ENCODE measurements at places on chromosomes 12 and 14. TPM values are rescaled to one million over a fixed set of nuclear protein-coding genes. Genes with fewer than 3 reads are reported as not detected.

DNA sequence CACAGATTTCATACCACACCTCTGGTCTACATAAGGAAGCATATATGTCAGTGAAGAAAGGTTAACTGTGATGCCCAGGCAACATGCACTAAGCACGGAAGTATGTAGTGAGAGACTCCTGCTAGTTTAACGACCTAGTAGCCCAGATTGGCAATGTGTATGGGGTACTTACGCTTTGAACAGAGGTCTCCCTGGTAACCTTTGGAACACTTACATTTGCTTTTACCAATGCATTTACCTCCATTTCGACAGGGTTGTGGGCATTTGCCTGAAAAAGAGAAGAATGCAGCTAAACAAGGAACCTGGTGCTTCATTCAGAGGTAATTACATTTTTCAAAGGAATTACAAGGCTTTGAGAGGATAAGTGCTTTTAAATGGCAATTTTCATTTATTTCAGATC is 65.2 kb downstream of the WIF1 start:
- no peak for DNase-seq
- H3K4me3 ChIP-seq = no peak overlapping the region
- no peaks in the 10 kb centered on the region for H3K36me3 ChIP-seq
- no peaks in the 10 kb centered on the region for H3K4me1 ChIP-seq
- no peak overlapping the region for H3K27ac ChIP-seq

DNA sequence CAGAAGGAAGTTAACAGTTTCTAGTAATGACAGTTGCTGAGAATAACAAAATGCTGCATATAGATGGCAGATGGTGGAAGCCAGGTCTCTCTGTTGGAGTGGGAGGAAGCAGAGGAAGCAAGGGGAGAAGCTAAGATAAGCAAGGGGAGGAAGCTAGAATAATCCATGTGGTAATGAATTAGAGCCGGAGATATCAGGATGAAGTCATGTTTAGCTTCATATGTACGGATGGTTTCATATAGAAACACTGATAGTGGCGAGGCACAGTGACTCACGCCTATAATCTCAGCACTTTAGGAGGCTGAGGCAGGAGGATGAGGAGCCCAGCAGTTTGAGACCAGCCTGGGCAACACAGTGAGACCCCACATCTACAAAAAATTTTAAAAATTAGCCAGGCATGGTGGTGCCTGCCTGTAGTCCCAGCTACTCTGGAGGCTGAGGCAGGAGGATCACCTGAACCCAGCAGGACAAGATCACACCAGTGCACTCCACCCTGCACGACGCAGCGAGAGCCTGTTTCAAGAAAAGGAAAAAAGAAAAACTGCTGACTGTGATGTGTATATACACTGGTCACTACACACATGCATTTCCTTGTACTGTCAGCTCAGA is 49.2 kb downstream of the ANAPC7 start:
- no peaks in the 10 kb centered on the region for H3K27me3 ChIP-seq
- no peak for DNase-seq
- H3K4me3 ChIP-seq = no peak overlapping the region
- H3K36me3 ChIP-seq = peaks cover 4% of the 10 kb centered on the region
- H3K27ac ChIP-seq = no peak overlapping the region

- DNase-seq = no peak
- H3K4me3 ChIP-seq = no peak overlapping the region
- H3K4me1 ChIP-seq = no peaks in the 10 kb centered on the region
- H3K27ac ChIP-seq = no peak overlapping the region
Observed at GRCh38 chr12:102317155-102317554, 119.5 kb upstream of the PMCH start.

- H3K4me1 ChIP-seq = peaks cover 55% of the 10 kb centered on the region
- no peak for DNase-seq
- no peaks in the 10 kb centered on the region for H3K27me3 ChIP-seq
Observed at GRCh38 chr12:13211191-13211858, 14.8 kb downstream of the EMP1 start.

Gene SDR9C7
- not detected for total RNA-seq

- H3K4me1 ChIP-seq = no peaks in the 10 kb centered on the region
- H3K27ac ChIP-seq = no peak overlapping the region
- DNase-seq = no peak
- no peaks in the 10 kb centered on the region for H3K27me3 ChIP-seq
- no peak overlapping the region for H3K4me3 ChIP-seq
- no peaks in the 10 kb centered on the region for H3K36me3 ChIP-seq
Observed at GRCh38 chr12:29614694-29615325, 117.3 kb upstream of the OVCH1 start.

Gene NTN4
- total RNA-seq = 140 TPM

Gene PARPBP
- 1.7 TPM for total RNA-seq

Gene CLEC1A
- 9.7 TPM for total RNA-seq

DNA sequence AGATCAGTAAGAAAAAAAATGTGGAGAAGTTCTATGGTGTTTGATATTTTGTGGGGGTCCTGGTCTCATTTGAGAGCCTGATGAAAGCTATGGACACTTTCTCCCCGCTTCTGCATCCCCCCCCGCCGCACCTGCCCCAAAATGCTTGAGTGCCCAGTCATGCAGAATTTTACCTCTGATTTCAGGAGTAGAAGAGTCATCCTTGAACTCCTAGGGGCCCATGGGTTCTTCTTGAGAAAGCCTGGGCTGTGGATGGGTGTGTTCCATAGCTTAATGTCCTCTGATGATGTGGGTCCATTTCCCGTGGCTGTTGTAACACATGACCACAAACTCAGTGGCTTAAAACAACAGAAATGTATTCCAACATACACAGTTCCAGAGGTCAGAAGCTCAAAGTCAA is 248.8 kb upstream of the PWP1 start:
- no peaks in the 10 kb centered on the region for H3K27me3 ChIP-seq
- H3K27ac ChIP-seq = no peak overlapping the region
- H3K4me1 ChIP-seq = no peaks in the 10 kb centered on the region
- no peak for DNase-seq
- H3K4me3 ChIP-seq = no peak overlapping the region

DNA sequence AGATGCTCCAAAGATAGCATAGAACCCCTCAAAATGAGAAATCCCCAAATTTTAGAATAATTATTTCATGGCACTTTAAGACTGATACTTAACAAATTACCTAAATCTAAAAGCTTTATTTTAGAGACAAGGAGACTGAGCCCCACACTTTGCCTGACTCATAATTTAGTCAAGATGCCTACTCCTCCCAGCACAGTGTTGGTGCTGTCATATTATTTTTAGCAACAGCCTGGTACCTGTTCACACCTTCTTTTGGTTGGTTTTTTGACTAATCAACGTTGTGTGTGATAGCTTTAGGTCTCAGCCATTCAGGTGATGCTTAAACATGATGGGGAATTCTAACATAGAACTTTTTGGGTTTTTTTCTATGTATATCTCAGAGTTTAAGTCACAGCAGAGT is 120.2 kb downstream of the SEC23A start:
- no peak overlapping the region for H3K4me3 ChIP-seq
- no peak for DNase-seq
- no peaks in the 10 kb centered on the region for H3K36me3 ChIP-seq
- H3K27ac ChIP-seq = no peak overlapping the region
- no peaks in the 10 kb centered on the region for H3K4me1 ChIP-seq

DNA sequence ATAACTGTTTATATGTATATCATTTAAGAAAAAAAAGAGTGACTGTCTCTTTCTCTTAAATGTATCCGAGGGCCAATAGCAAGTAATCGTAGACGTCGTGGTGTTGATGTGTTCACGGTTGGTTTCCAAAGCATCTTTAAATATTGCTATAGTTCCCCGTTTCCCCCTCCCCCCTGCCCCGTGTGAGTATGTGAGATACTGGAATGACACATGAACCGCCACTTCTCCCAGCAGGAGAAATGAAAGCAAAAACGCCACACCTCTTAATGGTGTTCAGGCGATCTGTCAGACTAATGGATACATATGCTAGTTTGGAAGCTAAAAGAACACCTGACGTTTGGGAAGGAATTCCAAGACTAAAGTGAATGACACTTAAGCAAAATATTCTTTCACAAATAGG is 258.3 kb downstream of the FOXN3 start:
- no peak overlapping the region for H3K27ac ChIP-seq
- H3K36me3 ChIP-seq = peaks cover 17% of the 10 kb centered on the region
- no peaks in the 10 kb centered on the region for H3K4me1 ChIP-seq

GRCh38 chr12:87054226-87054625 is 798.0 kb upstream of the MGAT4C start:
- no peaks in the 10 kb centered on the region for H3K27me3 ChIP-seq
- no peaks in the 10 kb centered on the region for H3K36me3 ChIP-seq
- no peak overlapping the region for H3K4me3 ChIP-seq
- H3K27ac ChIP-seq = no peak overlapping the region
- no peaks in the 10 kb centered on the region for H3K4me1 ChIP-seq
- no peak for DNase-seq

GRCh38 chr14:103126873-103127304 is 3.6 kb downstream of the TNFAIP2 start:
- peak overlapping the region; percentile 34 for H3K4me3 ChIP-seq
- no peaks in the 10 kb centered on the region for H3K27me3 ChIP-seq
- H3K4me1 ChIP-seq = peaks cover 81% of the 10 kb centered on the region
- DNase-seq = peak; percentile 78
- peaks cover 42% of the 10 kb centered on the region for H3K36me3 ChIP-seq

DNA sequence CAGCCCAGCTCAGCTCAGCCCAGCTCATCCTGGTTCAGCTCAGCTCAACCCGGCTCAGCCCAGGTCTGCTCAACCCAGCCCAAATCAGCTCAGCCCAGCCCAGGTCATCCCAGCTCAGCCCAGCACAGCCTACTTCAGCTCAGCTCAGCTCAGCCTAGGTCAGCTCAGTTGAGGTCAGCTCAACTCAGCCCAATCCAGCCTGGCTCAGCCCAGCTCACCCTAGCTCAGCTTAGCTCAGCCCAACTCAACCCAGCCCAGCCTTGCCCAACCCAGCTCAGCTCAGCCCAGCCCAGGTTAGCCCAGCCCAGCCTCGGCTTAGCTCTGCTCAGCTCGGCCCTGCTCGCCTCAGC is 332.3 kb downstream of the TMEM121 start:
- no peaks in the 10 kb centered on the region for H3K4me1 ChIP-seq
- peaks cover 9% of the 10 kb centered on the region for H3K27me3 ChIP-seq
- no peak overlapping the region for H3K4me3 ChIP-seq
- H3K27ac ChIP-seq = no peak overlapping the region
- DNase-seq = peak; percentile 34

- no peak overlapping the region for H3K4me3 ChIP-seq
- H3K27ac ChIP-seq = peak overlapping the region; percentile 34
- H3K4me1 ChIP-seq = peaks cover 12% of the 10 kb centered on the region
- no peaks in the 10 kb centered on the region for H3K36me3 ChIP-seq
- H3K27me3 ChIP-seq = no peaks in the 10 kb centered on the region
Observed at GRCh38 chr14:25007832-25008231, 42.1 kb downstream of the STXBP6 start.

GRCh38 chr14:50792051-50792477 is 38.9 kb downstream of the NIN start:
- no peak for DNase-seq
- H3K36me3 ChIP-seq = peaks cover 37% of the 10 kb centered on the region
- H3K27ac ChIP-seq = no peak overlapping the region
- no peak overlapping the region for H3K4me3 ChIP-seq

DNA sequence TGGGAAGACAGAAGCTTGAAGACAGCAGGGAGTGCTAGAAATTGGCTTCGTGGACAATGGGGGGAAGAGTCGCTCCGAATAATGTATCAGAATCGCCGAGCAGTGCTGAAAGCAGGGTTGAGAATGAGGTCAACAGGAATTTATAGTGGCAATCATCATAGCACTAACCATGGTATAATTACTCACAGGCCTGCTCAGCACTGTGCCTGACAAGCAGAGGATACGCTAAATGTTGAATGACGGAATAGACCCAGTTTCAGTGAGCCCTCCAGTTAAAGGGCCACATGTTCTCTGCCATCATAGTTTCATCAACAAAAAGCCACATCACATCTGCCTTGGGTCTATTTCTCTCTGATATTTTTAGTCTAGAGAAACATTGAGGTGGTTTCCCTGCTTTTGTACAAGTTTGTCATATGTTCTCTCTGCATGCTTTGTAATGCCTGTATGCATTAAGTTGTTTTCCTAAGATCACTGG is 130.3 kb upstream of the EGLN3 start:
- H3K4me3 ChIP-seq = no peak overlapping the region
- H3K4me1 ChIP-seq = peaks cover 11% of the 10 kb centered on the region
- no peak for DNase-seq
- H3K36me3 ChIP-seq = no peaks in the 10 kb centered on the region
- no peak overlapping the region for H3K27ac ChIP-seq

DNA sequence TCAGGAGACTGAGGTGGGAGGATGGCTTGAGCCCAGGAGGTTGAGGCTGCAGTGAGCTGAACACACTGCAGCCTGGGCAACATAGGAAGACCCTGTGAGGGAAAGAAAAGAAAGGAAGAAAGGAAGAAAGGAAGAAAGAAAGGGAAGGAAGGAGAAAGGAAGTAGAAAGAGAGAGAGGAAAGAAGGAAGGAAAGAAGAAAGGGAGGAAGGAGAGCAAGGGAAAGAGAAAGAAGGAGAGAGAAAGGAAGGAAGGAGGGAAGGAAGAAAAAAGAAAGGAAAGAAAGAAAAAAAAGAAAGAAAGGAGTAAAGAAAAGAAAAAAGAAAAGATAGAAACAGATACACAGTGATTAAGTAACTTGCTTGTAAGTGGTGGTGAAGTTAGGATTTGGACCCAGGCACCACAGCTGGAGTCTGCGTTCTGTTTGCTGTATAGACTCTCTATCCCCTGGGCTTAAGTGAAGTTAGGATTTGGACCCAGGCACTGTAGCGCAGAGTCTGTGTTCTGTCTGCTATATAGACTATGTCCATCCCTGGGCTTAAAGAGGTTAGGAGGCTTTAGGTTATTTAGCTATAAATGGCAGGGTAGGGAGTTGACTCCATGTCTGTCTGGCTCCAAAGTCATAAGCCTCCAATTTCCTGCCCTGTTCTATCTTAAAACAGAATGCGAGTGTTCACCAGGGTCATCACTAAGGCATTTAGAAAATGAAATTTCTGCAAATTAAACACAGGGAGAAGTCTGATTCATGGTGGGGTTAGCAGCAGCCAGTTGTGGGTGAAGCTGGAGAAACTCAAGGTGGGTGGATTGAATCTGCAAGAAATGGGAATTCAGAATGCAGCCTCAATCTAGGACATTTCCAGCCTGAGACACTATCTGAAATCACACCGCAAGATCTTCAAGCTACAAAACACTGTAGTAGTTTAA is 13.3 kb upstream of the C12orf75 start:
- no peak overlapping the region for H3K27ac ChIP-seq
- H3K36me3 ChIP-seq = no peaks in the 10 kb centered on the region
- no peaks in the 10 kb centered on the region for H3K27me3 ChIP-seq
- no peak overlapping the region for H3K4me3 ChIP-seq

Gene MLF2
- 108 TPM for total RNA-seq

DNA sequence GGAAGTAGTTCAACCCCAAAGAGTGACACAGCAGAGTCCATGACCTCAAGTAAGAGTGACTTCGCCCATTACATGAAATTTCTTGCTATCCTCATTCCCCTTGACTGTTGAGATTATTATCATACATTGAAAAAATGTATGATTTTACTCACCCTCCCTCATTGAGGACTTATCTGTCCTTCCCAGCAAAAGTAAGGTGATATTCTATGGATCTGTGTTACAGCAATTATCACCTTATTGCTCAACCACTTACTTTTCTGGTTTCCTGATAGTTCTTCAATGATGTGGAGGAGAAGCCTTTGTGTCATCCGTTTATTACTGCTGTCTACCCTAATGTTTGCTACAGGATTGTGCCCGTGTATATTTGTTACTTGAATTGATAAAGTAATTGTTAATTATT is 306.2 kb downstream of the TRHDE start:
- H3K27me3 ChIP-seq = no peaks in the 10 kb centered on the region
- no peaks in the 10 kb centered on the region for H3K4me1 ChIP-seq
- no peak for DNase-seq
- H3K4me3 ChIP-seq = no peak overlapping the region
- no peaks in the 10 kb centered on the region for H3K36me3 ChIP-seq

Gene KRT72
- total RNA-seq = not detected

Measured in lower lobe of right lung (tissue), 2 donors.